ENCODE measurements at places on chromosomes 5 and 9. TPM values are rescaled to one million over a fixed set of nuclear protein-coding genes. Genes with fewer than 3 reads are reported as not detected.

The PFN3 gene
- not detected for total RNA-seq

The C5orf46 gene
- not detected for total RNA-seq

The PPIC gene
- total RNA-seq: 38.6 TPM

The CD74 gene
- 4.8 TPM for total RNA-seq

All from dermis blood vessel endothelial cell (primary cell).